ENCODE measurements at places on chromosomes 6 and 20. TPM values are rescaled to one million over a fixed set of nuclear protein-coding genes. Genes with fewer than 3 reads are reported as not detected.

Gene GSTA3
- not detected for total RNA-seq

Gene RIMS4
- total RNA-seq = not detected

Gene IPCEF1
- total RNA-seq = under 0.01 TPM

DNA sequence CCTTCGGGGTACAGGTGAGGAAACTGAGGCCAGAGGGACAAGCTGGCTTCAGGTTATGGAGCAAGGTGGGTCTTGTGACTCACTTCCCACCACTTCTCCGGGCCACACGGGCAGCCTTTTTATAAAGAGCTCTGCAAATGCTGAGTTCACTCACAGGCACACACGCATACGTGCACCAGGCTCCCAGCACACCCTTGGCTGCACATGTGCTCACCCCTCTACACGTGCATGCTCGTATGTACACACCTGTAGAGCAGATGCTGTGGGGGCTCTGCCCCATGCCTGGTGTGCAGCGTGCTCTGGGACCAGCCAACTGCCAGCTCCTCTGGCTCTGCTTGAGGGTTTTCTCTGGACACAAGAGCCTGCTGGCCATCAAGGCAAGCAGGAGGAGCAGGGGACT lies 29.1 kb downstream of the VSTM2L start:
- DNase-seq = no peak

GRCh38 chr6:121680058-121680457 lies 244.6 kb downstream of the GJA1 start:
- no peak for DNase-seq

DNA sequence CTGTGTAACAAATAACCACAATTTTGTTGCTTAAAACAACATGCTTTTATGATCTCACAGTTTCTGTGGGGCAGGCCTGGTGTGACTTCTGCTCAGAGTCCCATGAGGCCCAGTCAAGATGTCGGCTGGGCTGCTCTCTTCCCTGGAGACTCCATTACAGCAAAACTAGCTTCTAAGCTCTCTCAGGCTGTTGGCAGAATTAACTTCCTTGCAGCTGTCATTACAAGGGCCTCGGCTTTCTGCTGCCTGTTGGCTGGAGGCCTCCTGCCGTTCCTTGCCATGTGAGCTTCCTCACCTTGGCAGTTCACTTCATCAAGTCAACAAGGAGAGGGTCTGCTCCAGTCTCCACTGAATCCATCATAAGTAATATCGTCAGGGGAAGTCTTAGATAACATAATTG lies 659.2 kb downstream of the PRKN start:
- DNase-seq = no peak

- no peak for DNase-seq
Observed at GRCh38 chr6:11926594-11927407, 85.3 kb upstream of the HIVEP1 start.

DNA sequence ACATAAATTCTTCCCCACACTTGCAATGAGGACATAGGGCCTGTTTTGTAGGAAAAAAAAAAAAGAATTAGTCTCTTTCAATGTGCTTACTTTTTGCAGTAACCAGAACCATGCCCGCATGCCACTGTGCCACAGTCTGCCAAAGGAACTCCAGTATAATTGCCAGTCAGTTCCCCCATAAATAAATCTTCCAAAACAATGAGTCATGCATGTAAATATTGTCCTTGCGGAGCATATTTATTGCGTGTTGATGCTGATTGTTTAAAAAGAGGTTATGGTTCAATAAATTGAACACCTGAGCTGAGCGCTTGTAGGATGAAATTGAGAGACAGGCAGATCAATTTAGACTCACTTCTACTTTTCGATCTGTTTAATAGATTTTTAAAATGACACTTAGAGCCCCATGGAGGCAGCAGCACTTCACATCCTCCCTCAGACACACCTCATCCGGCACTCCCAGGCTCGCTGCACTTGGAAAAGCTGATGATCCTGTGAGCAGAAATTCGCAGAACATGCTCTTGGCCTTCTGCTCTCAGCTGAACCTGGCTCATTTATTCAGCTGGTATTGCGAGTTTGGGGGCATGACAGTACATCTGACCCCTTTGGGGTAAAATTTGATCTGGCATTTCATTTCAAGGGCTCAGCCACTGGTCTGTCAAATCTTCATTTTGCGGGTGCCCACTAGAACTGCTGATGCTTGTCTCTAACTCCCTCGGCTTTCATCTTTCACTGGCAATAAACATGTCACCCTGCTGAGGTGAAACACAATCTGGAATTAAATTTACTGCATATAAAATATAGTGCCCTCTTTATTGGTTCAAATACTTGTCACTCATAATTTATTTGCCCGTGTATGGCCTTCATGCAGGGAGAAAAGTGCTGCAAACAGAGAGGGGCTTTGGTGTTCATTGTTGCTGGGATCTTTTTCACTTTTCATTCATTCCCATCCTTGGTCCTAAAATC lies 371.1 kb upstream of the POU3F2 start:
- no peak for DNase-seq

DNA sequence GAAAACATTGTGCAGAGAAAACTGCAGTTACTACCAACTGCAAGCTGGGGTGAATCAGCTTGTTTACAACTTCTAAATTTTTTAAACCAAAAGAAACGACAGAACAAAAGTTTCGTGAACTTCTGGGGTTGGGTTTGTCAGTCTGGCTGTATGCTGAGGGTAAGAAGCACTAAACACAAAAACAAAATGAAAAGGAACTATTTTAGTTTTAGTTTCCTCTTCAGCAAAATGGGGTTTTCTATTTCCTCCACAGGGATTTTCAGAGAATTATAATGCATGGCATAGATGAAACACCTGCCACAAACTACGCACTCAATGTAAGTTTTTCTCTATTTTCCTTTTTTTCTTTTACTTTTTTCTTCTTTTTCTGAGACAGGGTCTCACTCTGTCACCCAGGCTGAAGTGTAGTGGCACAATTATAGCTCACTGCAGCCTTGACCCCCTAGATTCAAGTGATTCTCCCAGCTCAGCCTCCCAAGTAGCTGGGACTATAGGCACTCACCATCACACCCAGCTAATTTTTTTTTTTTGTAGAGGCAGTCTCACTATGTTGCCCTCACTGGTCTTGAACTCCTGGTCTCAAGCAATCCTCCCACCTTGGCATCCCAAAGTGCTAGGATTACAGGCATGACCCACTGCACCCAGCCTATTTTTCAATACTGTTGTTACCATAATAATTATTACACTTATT lies 40.6 kb downstream of the CGA start:
- DNase-seq = no peak
